ENCODE measurements at places on chromosomes 5 and 9.

DNA sequence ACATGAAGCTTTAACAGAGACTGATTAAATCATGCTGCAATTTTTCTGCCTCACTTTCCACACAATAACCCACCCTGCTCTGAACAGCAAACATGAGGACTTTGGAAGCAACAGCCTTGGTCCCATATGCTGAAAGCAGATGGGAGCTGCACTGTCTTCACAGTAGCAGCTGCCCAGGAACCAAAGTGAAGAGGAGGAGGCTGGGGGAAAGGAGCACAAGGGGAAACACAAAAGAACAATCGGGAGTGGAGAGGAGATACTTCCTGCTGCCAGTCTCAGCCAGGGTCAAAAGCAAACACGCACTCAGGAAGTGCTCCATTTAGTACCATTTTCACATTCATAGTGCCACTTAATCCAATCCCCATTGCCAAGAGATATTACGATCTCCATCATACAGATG is 183.3 kb upstream of the PUM3 start:
- DNase-seq: no peak

DNA sequence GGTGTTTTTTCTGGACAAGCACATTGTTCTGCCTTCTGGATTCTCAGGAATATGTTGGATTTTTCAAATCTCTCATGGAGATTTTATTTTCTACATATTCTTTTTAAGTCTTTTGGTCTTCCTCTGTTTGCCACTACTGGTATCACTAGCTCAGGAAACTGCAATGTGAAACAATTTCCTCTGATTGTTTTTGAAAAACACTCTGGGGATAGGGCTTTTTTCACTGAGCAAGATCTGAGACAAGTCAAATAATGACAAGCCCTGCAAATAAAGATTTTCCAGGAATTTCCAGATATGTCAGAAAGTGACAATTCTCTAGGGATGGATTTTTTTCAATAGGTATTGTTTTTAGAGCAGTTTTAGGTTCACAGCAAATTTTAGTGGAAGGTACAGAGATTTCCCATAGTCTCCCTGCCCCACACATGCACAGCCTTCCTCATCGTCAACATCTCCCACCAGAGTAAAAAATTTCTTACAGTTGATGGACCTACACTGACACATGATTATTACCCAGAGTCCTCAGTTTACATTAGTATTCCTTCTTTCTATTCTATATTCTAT is 86.9 kb upstream of the TMEM161B start:
- DNase-seq: no peak

GRCh38 chr9:89991204-89991790 is 386.5 kb downstream of the GADD45G start:
- no peak for DNase-seq

- no peak for DNase-seq
Observed at GRCh38 chr5:107724642-107725041, 53.9 kb upstream of the EFNA5 start.

DNA sequence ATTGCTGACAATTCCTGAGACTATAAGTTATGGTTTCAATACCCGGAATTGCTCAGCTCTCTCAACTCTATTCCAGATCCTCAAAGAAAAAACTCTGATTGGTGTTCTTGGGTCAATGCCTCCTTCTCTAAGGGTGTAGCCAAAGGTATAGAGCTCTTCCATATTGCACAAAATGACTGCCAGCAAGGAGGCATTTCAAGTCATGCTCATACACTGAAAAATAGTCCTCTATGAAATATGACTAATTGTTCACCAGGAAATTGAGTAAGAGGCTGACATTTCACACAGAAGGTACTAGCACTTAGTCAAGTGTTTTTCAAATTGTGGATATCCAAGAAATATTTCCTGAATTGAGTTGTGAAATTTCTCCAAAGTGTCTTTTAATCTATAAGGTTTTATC is 111.1 kb upstream of the KLF9 start:
- DNase-seq: no peak

- no peak for DNase-seq
Observed at GRCh38 chr5:126358525-126358924, 64.7 kb upstream of the GRAMD2B start.

- DNase-seq: no peak
Observed at GRCh38 chr5:138271281-138271680, 3.1 kb downstream of the GFRA3 start.

- no peak for DNase-seq
Observed at GRCh38 chr5:130035388-130035787, 131.1 kb downstream of the CHSY3 start.

GRCh38 chr5:65198456-65199120 is 283.1 kb downstream of the ADAMTS6 start:
- no peak for DNase-seq

DNA sequence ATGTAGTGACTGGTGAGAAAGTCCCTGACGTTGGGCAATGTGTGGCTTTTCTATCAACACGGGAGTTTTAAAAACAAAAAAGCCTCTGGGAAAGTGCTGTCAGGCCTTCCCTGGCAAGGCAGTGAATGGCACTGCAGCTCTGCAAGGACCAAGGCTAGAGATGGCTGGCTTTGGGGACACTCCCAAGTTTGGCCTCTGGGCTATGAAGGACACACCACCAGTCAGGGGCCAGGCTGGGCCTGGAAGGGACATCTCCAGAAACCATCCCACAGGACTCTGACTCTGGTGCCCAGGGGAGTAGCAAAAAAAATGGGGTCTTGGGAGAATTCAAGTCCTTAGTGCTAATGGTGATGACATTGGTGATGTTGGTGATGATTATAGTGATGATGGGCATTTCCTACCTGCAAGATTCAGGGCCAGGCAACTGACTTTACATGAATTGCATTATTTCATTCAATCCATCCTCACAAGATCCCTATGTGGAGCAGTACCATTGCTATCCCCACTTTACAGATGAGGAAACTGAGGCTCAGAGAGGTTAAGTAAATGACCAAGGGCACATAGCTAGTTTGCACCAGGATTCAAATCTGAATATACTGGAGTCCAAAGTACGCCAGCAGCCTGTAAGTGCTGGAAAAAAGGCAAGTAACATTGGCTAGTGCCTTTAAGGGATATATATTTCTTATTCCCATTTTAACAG is 2.6 kb upstream of the PPARGC1B start:
- no peak for DNase-seq

Data from NCI-H1417 treated with DMSO at 0.1 percent for 48 hours (cell line).